MG63 (cell line): ENCODE measurements at places on chromosomes 5 and 9.
A peak's percentile ranks its signal among the peaks of the same experiment; 100 is the strongest.

GRCh38 chr5:86979811-86980411 is 287.8 kb upstream of the RASA1 start:
- peak; percentile 39 for DNase-seq

DNA sequence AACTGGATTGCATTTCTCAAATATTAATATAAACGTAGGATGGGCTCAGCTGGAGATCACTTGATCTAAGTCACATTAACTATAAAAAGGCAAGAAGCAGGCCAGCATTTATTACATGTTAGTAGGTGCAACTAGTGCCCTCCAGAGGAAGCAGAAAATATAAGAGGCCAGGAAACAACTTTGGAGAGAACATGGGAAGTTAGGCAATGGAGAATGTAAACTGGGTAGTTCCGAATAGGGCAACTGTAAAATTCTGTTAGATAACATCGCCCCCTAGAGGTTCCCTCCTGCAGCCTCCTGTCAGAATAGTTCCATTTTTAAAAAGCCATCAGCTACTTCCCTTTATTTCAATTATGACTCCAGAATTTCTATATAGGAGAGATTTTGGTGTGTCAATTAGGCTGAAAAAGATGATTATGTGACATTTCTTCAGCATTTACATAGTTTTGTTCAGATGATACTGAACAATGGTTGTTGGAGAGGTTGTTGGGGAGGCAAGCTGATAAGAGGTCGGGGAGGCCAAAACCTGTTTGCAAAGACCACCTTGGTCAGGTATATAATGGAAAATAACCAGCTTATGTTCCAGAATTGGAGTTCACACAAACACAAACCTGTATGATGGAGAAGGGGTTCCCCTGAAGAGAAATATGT is 22.4 kb downstream of the CCL28 start:
- DNase-seq = peak; percentile 26

DNA sequence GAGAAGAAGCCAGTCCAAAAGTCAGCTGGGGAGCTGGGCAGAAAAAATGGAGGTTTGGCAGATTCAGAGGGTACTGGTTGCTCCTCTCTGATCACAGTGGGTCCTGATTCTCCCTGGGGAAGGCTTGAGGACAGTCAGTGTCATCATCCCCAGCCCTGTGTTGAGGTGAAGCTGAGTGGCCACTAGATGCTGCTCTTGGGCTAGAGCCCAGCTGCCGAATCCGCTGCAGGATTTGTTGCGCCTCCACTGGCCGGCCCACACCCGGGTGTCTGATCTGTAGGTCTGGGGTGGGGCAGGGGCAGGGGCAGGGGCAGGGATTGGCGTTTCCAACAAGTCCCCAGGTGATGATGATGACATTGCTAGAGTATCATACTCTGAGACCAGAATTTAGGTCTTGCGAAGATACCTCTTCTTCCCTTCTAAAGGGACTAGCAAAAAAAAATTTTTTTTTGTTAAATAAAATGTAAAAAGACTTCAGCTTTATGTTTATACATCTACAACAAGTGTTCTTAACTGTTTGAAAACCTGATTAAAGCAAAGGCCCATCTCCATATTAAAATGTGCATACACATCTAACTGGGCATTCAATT is 106.8 kb downstream of the PDE6A start:
- DNase-seq = peak; percentile 71

DNA sequence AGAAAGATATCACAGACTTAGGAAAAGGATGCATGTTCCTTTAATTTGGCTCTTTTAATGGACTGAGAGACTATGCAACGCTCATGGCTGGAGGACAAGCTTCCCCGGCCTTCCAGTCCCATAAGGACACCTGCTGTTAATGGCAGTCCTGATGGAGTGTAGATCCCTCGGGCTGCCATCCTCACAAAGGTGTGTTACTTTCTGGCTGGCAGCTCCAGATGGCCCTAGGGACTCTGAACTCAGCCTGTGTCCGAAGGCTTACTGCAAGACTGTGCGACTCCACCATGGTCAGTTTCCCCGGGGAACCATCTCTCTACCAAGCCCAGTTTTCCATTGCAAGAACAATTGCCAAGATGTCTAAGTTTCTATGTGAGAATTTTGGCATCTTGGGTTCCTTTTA is 25.5 kb upstream of the KCNIP1 start:
- no peak for DNase-seq

GRCh38 chr5:74371621-74372020 is 268.9 kb downstream of the ENC1 start:
- no peak for DNase-seq

DNA sequence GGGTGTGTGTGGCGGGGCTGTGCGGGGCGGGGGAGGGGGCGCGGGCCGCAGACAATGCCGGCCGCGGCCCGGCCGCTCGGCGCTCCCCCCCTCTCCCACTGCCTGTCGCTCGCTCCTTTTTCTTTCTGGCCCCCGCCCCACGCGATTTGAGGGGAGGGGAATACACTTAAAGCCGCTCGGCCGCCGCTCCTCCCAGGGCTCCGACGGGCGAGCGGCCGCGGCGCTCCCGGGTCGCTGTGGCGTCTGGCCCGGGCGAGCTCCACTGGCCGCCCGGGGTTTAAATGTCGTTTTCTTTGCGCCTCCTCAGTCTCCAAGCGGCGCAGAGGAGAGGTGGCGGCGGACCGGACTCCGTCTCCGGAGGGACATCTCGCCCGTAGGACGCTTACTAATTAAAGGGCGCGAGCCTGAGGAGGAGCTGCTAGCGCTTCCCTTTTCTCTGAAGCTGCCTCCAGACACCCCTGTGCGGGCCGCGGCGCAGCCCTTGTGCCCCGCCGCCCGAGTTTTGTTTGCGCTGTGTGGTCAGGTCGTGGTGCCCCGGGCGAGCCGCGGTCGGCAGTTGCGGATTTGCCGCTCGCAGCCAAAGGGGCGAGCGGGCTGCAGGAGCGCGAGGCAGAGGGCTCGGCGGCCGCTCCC is 1.4 kb downstream of the ZSWIM6 start:
- DNase-seq = peak; percentile 47

GRCh38 chr5:100496296-100496695 is 38.9 kb upstream of the FAM174A start:
- DNase-seq = peak; percentile 8

DNA sequence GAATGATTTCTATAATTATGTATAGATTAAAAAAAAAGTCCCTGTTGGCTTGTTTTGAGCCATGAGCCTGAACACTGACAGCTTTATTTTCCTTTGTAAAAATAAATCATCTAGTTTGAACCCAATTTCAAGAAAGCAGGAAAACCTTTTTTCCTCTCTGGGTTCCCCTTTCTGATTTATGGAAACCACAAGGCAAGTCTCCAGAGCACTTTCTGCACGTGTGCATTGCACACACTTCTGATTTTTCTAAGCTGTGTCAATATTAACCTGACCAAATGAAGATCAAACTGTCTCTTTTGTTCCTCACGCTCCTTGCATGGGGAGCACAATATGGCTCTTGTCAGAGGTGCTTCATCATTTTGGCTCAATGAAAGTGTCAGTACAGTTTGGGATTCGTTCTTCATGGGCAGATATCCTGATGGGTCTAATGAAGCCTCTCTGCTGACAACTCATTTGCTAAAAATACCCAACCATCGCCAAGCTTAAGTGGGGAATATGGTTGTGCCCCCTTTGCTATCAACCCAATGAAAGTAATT is 39.2 kb upstream of the PCA3 start:
- DNase-seq = no peak

GRCh38 chr9:119148855-119149254 is 220.4 kb downstream of the BRINP1 start:
- DNase-seq = no peak

DNA sequence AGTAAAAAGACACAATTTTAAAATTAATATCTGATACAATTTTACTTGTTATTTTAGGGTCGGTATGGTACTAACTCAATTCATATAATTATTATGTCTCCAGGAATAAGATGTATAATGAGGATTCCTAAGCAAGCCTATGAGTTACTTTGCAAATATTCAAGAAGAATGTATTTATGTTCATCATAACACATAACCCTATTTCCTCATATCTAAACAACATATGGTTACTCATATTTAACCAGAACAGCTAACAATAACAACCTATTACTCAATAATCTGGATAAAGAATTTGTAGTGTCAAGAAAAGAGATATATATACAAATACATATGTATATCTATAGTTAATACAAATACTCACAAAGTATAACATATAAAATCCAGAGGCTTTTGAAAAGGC is 285.9 kb downstream of the ARL15 start:
- no peak for DNase-seq

- no peak for DNase-seq
Measured at GRCh38 chr9:91858213-91859030, 91.6 kb downstream of the ROR2 start.

DNA sequence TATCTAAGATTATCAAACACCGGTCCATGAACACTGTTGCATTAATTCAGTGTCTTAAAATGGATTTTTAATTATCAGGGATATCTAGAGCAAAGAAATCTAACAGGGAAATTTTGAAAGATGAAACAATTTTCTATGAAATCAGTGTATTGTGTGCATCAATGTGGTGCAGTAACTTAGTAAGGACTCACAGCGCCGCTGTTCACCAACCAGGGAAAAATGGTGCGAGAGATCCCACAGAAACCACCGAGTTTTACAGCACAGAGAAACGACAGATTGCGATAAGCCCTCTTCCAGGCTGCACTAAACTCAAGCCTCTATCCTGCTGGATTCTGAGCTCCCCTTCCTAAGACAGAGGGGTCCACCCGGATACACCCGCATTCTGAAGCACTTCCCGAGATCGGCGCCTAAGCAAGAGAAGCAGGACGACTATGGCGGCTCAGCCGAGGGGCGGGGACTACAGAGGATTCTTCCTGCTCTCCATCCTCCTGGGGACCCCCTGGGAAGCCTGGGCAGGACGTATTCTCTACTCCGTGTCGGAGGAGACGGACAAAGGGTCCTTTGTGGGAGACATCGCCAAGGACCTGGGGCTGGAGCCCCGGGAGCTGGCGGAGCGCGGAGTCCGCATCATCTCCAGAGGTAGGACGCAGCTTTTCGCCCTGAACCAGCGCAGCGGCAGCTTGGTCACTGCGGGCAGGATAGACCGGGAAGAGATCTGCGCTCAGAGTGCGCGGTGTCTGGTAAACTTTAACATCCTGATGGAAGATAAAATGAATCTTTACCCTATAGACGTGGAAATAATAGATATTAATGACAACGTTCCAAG is at the start of gene PCDHGA7:
Gene PCDHGA7 (plus strand): TSS at position 274 of the 826 bp plus-strand sequence. CDS start 158 bp downstream, at position 432.
- DNase-seq = no peak

DNA sequence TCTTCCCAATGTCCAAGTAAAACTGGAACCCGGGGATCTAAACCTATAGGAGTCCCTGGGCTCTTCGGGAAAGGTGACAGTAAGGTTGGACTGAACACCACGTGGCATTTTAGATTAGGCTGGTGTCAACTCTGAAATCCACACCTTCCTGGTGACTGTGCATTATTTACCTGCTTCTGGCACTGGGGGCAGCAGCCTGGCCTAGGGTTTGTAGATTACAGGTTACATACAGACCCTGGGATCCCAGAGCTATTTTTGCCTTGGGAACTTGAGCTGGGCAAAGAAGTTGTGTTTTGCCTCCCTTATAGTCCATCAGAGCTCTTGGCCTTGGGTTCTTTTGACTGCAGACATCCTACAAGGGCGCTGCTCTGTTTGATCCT is 173.2 kb downstream of the DAB2IP start:
- no peak for DNase-seq

DNA sequence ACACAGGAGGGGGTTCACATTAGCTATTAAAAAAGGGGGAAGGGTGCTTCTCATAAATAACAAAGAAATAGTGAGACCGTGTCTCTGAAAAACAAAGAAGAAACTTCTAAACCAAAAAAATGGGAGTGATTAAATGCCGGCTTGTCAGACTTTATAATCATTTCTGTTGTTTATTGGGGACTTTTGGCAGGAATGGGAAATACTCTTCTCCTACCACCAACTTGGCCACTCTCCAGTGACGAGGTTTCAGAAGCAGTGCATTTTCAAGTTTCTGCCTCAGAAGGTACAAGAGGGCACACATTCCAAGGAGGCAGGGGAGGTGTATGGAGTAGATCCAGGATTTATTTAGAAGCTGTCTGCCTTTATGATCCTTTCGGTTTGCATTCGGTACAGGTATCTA is 46.2 kb downstream of the LIX1 start:
- DNase-seq = peak; percentile 14

GRCh38 chr9:110950041-110950645 is 88.1 kb downstream of the LPAR1 start:
- peak; percentile 21 for DNase-seq

GRCh38 chr9:128142596-128142995 is 6.7 kb upstream of the LCN2 start:
- no peak for DNase-seq

DNA sequence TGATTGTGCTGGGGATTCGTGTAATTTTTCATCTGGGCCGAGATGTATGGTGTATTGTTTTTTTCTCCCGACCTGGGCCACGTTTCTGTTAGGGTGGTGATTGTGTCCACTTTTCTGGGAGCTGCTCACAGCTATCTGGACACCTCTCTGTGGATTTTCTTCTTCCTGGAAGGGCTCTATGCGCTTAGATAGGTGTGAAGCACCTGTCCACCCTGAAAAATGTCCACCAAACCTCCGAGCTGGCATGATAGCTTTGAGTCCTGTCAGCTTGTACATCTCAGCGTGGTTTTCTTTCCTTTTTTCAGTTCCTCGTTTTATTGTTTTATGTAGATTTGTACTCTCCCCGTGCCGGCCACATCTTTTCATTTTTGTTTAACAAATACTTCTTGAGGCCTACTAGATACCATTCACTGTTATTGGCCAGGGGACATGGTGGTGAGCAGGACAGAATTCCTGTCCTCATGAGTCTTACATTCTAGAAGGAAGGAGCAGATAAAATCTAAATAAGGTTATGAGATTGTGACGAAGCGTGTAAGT is 1.1 kb downstream of the UGCG start:
- no peak for DNase-seq

- DNase-seq = no peak
Measured at GRCh38 chr5:166758151-166758550, 1533.3 kb upstream of the WWC1 start.

GRCh38 chr9:35826071-35826701 is 2.3 kb downstream of the FAM221B start:
- DNase-seq = peak; percentile 41

- no peak for DNase-seq
Measured at GRCh38 chr9:122381206-122381950, 10.6 kb downstream of the PTGS1 start.

- DNase-seq = no peak
Measured at GRCh38 chr5:95786821-95787418, 35.6 kb downstream of the GLRX start.

- peak; percentile 32 for DNase-seq
Measured at GRCh38 chr5:78985725-78986223, 664 bp upstream of the ARSB start.

- DNase-seq = no peak
Measured at GRCh38 chr5:124195411-124195810, 551.0 kb downstream of the ZNF608 start.

GRCh38 chr5:142614054-142614453 is 71.8 kb downstream of the FGF1 start:
- DNase-seq = no peak

- no peak for DNase-seq
Measured at GRCh38 chr9:74644023-74644422, 146.9 kb downstream of the RORB start.

DNA sequence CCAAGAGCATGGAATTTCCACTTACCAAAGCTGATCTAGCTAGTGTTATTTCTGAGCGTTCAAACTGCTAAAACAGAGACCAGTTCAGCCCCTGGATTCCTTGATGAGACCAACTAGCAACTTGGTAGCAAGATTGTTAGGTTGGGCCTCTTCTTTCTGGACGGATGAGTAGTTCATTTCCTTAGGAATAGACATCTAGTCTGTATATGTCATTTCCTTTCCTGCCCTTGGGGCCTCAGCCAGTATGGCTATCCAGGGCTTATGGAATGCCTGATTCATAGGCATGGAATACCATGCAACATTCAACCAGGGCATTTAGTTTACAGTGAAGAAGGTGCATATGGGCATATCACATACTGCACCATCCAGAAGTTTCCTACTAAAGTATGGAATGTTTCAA is 14.5 kb upstream of the LPAR1 start:
- DNase-seq = peak; percentile 79
